ENCODE measurements at places on chromosomes 11 and 22. TPM values are rescaled to one million over a fixed set of nuclear protein-coding genes. Genes with fewer than 3 reads are reported as not detected.

GRCh38 chr11:76455331-76455730, 10.5 kb downstream of the EMSY start:
- no peaks in the 10 kb centered on the region for H3K36me3 ChIP-seq
- H3K27me3 ChIP-seq: no peaks in the 10 kb centered on the region
- H3K27ac ChIP-seq: no peak overlapping the region

- DNase-seq: peak; percentile 37
- H3K27me3 ChIP-seq: no peaks in the 10 kb centered on the region
- no peak overlapping the region for H3K4me3 ChIP-seq
Observed at GRCh38 chr11:129364143-129364654, 11.4 kb upstream of the BARX2 start.

The MPZL3 gene
- 1.0 TPM for total RNA-seq

DNA sequence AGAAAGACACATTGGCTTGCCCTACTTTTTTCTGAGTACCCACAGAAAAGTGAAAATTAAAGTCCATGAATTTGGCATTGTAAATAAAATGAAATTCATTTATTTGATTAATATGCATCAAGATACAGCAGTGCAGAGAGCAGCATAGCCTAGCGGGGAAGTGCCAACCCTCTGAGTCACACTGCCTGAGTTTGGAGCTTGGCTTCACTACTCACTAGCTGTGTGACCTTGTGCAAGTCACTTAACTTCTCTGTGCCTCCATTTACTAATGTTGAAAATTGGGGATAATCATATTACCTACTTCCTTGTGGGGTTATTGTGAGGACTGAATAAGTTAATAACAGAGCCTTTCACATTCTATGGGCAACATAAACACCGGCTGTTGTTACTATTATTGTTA, 111.5 kb upstream of the CSNK2A3 start:
- no peak for DNase-seq
- no peak overlapping the region for H3K27ac ChIP-seq
- no peaks in the 10 kb centered on the region for H3K4me1 ChIP-seq

- H3K27ac ChIP-seq: no peak overlapping the region
- peaks cover 11% of the 10 kb centered on the region for H3K4me1 ChIP-seq
- no peaks in the 10 kb centered on the region for H3K36me3 ChIP-seq
- H3K4me3 ChIP-seq: no peak overlapping the region
- H3K27me3 ChIP-seq: no peaks in the 10 kb centered on the region
- DNase-seq: no peak
Observed at GRCh38 chr22:21849489-21849888, 18.0 kb downstream of the MAPK1 start.

The CPT1B gene
- total RNA-seq: 4.2 TPM

DNA sequence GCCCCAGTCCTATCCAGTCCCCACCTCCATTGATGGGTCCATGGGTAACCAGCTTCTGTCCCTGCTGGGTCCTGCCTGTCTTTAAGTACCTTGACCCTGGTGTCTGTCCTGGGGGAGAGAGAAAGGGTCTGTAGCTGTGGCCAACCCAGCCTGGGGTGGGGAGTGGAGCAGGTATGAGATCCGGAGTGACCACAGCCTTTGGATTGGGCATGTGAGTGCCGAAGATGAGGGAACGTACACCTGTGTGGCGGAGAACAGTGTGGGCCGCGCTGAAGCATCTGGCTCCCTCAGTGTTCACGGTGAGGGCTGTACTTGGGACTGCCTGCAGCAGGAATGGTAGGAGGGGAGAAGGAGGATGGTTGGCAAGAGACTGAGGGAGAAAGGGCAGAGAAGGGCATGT, 5.2 kb downstream of the ROBO3 start:
- no peaks in the 10 kb centered on the region for H3K36me3 ChIP-seq
- H3K4me1 ChIP-seq: peaks cover 6% of the 10 kb centered on the region
- DNase-seq: no peak
- peaks cover 4% of the 10 kb centered on the region for H3K27me3 ChIP-seq

The IFITM10 gene
- total RNA-seq: 3.6 TPM

The SPON1 gene
- 19.7 TPM for total RNA-seq

DNA sequence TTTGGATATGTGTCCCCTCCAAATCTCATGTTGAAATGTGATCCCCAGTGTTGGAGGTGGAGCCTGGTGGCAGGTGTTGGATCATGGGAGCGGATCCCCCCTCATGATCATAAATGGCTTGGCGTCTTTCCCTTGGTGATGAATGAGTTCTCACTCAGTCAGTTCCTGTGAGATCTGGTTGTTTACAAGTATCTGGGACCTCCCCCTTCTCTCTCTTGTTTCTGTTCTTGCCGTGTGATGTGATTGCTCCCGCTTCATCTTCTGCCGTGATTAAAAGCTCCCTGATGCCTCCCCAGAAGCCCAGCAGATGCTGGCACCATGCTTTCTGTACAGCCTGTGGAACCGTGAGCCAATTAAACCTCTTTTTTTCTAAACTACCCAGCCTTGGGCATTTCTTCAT, 102.2 kb downstream of the SEZ6L start:
- H3K27me3 ChIP-seq: no peaks in the 10 kb centered on the region
- DNase-seq: no peak
- no peak overlapping the region for H3K27ac ChIP-seq

The GGTLC2 gene
- not detected for total RNA-seq

DNA sequence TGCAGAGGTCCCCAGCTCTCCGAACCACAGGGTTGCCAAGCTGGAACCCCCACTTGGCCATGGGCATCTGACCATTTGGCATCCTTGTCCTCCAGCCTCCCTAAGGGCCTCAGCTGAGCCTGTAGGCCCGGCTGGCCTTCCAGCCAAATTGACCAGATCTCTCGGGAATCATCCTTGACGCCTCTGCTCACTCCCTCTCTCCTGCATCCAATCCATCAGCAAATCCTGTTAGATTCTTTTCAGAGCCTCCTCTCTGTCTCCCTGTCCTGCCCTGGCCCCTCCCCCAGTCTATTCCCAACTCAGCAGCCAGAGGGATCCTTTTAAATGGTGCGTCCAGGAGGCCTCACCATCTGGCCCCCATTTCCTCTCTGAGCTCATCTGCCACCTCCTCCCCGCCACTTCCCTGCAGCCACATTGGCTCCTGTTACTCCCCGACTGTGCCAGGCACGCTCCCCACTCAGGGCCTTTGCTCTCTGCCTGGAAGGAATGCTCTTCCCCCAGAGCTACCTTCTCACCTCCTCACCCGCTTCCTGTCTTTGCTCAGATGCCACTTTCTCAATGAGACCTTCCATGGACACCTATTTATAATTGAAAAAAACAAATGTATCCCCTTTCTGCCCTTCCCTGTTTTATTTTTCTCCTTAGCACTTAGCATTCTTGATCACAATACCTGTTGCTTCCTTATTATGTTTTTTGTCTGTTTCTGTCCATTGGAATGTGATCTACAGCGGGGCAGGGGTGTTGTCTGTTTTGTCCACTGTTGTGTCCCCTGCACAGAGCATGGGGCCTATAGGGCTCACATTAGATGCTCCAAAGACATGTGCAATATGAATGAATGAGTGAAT, 78.1 kb downstream of the NFAM1 start:
- H3K36me3 ChIP-seq: no peaks in the 10 kb centered on the region
- H3K4me1 ChIP-seq: no peaks in the 10 kb centered on the region
- no peaks in the 10 kb centered on the region for H3K27me3 ChIP-seq
- H3K4me3 ChIP-seq: no peak overlapping the region
- H3K27ac ChIP-seq: no peak overlapping the region

The OR8D1 gene
- not detected for total RNA-seq

- H3K4me3 ChIP-seq: no peak overlapping the region
- no peak overlapping the region for H3K27ac ChIP-seq
- H3K4me1 ChIP-seq: no peaks in the 10 kb centered on the region
- H3K36me3 ChIP-seq: no peaks in the 10 kb centered on the region
Observed at GRCh38 chr22:22999523-22999922, 70.8 kb upstream of the GNAZ start.

The OR51B2 gene
- total RNA-seq: 0.38 TPM

All from ovary (tissue), 10 donors.